ENCODE measurements at places on chromosomes 11 and 22.

DNA sequence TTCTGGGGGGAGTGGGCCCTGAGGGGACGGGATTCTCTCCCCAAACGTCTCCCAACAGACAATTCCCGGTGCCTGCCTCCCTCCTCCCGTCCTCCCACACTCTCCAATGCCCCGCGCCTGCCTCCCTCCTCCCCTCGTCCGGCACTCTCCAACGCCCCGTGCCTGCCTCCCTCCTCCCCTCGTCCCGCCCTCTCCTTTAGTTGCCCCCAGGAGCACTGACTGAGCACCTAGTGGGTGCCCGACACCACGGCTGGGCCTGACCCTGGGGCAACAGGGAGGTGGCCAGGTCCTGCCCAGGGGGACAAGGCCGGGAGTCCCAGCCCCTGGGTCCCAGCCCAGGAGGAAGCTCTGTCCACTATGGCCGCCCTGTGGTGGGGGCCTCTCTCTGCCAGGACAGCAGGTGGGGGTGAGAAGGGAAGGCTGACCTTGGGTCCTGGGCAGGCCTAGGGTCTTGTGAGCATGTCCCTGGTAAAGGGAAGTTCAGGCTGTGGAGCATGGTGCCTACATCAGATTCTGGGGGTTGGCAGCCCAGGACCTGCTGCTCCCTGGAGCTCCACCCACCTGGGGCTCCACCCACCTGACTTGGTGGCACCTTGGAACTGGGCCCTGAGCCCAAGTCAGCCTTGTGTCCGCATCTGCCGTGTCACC lies 942.3 kb downstream of the BRD1 start:
- DNase-seq, result no peak

DNA sequence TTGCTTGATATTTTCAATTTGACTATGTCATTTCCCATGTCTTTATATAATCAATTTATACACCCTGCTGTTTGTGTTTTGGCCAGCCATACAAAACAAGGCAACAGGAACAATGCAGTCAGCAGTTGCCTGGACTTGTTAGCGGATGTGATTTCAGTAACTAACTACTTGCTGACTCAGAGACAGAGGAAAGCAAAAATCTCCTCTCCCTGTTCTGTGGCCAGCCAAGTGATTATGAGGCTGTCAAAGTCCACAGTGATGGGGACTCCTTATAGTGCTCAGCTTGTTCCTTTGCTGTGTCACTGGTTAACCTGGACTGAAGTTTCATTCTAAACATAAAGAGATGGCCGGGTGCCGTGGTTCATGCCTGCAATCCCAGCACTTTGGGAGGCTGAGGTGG lies 32.6 kb upstream of the APLP2 start:
- no peak for DNase-seq

- DNase-seq, result no peak
These were observed 106.5 kb upstream of the SYT13 start for GRCh38 chr11:45392591-45393091.

GRCh38 chr11:116331381-116331780 lies 441.4 kb downstream of the BUD13 start:
- no peak for DNase-seq

DNA sequence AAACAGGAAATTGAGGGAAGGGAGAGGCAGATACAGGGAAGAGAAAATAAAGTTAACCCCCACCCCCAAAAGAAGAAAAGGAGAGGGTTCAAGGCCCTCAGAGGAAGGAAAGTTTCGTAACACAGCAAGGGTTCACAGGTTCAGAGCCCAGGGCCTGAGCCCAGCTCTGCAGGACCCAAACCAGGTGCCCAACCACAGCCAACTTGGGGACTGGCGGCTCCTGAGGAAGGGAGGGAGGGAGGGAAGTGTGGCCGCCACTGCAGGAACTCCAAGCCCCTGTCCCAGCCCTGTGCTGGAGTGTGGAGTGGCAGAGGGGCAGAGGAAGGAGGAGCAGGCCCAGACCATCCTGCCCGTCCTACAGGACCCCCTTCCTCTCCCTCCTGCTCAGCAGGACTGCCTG lies 59.2 kb downstream of the ELFN2 start:
- no peak for DNase-seq

DNA sequence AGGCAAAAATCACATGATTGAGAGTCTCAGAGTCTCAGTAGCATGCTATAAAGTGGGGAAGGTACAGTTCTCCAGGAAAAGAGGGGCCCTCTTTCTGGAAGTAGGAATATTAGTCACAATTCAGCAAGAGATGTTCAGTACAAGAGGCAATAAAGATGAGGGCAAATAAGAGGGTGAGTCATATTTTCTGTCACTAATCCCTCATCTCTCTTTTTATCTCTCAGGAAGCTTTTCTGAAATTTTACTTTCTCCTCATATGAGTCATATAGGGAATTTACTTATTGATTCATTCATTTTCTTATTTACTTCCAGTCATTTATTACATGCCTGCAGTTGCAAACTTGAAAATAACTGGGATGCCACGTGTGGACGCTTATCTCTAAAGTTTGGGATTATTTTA lies 3.4 kb upstream of the NXPE1 start:
- DNase-seq, result no peak

GRCh38 chr11:85791409-85791990 lies 19.4 kb downstream of the SYTL2 start:
- no peak for DNase-seq

- no peak for DNase-seq
These were observed 40.4 kb downstream of the RCN1 start for GRCh38 chr11:32131321-32131720.

DNA sequence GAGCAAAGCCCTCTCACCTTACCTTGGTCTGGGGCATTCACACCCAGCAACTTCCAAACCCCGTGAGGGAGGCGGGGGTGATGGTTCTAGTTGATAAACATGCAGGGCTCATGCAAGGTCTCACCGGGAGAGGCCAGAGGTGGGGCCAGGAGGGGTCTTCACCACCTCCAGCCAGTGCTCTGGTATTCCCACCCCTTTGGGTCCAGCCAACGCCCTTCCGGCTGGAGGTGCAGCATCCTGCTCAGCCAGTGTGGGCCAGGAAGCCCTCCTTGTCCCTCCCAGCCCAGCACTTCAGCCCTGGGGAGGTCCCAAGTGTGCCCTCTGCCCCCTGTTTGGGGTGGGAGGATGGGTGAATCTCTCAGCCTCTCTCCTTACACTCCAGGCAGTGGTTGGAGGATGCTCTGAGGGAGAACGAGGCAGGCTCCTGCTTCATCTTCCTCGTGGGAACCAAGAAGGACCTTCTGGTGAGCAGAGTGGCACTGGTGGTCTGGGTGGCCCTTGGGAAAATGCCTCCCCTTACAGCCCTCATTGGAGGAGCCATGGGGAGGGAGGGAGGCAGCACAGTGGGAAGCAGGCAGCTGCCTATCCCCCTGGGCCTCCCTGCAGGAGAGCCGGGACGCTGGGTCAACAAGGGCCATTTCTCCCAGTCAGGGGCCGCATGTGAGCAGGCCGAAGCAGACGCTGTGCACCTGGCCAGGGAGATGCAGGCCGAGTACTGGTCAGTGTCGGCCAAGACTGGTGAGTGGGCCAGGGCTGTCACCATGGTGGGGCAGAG lies 13.4 kb downstream of the RAB36 start:
- no peak for DNase-seq

- DNase-seq, result no peak
These were observed 22.9 kb downstream of the TRIM22 start for GRCh38 chr11:5712507-5712906.

- no peak for DNase-seq
These were observed 109.4 kb upstream of the ANO1 start for GRCh38 chr11:69968396-69969347.

- DNase-seq, result no peak
These were observed 25.4 kb upstream of the SEZ6L start for GRCh38 chr22:26143806-26144325.

DNA sequence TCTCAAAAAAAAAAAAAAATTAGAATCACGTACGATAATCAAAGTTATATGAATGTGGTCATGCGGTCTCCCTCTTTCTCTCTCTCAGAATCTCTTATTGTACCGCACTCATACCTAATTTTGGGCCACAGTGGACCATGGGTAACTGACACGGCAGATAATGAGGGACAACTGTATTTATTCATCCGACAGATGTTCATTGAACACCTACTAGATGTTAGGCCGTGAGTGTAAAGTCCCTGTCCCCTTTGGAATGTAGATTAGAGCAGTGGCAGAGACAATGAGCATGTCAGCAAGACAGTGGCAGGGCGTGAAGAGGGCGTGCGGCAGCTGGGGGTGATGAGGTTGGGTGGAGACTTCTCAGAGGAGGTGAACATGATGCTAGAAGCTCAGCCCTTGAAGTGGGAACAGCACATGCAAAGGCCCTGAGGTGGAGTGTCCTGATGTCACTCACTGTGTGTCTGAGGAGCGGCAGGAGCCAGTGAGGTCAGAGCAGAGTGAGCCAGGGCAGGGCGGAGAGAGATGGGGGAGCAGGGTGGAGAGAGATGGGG lies 25.1 kb downstream of the CACNA1I start:
- DNase-seq, result no peak

DNA sequence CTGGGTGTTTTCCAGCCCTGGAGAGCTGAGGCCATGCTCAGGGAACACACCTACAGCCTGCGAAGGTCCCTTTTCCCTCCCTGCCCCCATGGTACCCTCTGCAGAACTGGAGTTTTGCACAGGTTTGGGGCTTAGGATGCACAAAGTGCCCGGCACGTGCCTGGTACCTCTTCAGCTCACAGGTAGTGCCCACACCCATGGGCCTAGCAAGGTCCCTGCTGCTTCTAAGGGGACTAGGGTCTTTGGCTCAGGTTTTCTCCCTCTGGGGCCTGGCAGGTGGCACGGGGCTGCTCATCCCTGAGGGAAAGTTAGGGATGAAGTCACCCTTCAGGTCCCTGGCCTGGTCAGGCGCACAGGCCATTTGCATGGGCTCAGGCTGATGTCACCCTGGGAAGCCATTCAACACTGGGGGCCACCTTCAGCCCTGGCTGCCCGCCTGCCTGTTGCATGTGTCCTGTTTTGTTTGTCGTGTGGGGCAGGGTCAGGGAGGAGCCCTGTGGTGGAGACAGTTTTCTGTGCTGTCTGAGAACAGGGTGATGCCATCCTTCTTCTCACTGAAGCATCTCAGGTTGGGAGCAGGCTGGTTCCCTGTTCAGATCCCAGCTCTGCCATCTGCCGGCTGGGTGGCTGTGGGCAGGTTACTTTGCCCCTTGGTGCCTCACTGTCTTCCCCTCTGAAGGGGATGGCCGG lies 68.3 kb upstream of the CRYBB3 start:
- no peak for DNase-seq

GRCh38 chr11:85974122-85974521 lies 94.8 kb downstream of the PICALM start:
- DNase-seq, result no peak

- DNase-seq, result no peak
These were observed 34.7 kb upstream of the CSNK2A3 start for GRCh38 chr11:11387622-11388305.

DNA sequence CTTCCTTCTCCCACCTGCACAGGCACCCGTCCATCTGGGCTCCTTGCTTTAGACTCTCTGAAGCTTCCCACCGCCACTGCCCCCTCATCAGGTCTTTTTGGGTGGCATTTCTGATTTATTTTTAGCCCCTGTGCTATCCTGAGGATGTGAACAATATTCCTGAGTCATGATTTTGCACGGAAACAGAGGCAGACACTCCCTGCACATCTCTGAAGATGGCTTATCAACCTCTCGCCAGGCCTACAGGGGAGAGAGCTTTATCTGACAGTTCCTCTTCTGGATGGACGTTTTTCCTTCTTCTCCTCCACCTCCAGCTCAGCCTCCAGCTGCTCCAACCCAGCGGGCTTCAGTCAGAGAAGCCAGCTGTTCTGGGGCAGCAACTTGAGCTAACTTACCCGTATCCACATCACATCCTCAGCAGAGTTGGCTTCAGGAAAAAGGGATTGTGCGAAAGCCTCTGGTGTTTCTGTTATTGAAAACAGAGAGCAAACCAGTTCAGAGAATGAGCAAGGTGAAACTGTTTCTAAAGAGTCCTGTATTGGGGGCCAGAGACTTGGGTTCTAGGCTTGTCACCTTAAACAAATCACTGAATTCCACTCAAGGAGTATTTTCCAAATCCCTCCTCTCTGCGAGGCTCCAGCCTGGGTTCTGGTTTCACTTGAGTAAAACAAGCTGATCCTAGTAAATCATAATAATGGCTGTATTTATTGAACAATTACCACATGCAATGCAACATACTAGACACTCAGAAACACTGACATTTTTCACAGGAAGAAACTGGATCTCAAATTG lies 33.1 kb upstream of the ETS1 start:
- DNase-seq, result no peak

- no peak for DNase-seq
These were observed 1436.3 kb downstream of the TBC1D22A start for GRCh38 chr22:48198489-48199459.

DNA sequence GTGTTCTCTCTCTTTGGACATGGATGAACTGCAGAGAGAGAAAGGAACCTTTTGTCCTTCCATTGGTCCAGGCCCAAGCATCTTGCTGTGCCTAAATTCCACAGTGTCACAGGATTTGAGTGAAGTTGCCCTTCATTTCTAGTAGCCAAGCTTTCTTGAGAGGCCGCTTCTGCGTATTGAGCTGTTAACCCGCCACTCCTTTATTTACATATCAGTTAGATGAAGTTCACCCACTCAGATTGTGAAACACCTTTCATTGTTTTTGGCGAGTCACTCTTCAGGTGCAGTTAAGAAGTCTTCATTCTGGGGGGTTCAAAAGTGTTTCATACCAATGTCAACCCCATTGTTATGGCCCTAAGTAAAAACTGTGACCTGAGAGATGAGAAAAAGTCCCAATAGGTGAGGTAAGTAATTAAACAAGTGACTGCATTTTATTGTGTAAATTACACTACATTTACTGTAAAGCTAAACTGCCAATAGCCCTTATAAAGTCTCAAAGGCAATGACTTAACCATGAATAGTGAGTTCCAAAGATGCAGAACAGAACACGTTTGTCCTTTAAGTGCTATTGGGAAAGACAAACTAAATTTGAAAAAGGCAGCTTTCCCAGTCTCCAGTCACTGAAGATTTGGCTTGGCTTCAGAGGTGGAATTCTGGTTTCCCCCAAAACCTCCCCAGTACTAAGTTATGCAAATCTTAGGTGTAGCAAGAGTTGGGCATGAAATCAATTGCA lies 61.0 kb downstream of the APIP start:
- DNase-seq, result no peak

DNA sequence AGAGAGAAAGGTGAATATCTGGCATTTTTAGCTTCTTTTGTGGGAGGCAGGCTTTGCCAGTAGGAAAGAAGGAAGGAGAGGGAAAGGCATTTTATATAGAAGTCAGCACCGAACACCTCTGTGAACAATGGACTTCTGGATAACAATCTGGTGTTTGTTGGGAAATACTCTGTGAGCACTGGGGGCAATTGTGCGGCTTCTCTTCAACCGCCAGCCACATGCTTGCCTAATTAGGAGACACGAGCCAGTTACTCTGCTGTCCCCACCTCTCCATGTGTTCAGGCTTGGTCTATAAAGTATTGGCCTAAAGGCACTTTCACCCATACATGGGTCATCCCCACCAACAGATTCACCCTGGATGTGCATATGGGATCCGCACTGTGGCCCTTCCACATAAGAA lies 523.6 kb downstream of the NTM start:
- no peak for DNase-seq

DNA sequence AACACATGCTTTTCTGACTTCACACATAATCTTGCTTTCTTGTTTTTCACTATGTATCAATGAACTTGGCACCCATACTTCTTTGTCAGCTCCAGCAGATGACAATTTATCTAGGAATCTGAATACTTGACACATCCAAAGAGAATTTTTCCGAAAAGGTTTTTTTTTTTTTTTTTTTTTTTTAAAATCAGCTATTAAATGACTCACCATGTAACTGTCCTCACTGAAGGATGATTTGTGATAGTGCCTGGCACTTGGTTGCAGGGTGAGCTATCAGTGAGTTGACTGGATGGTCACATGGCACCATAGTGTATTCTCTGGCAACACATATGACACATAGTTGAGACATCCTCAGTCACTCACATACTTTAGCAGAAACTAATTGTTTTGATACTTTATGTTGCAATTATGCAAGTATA lies 133.4 kb upstream of the E2F8 start:
- no peak for DNase-seq

All from NCI-H1105 (cell line).